Stimulated activated CD8-positive, alpha-beta memory T cell treated with anti-CD3 and anti-CD28 coated beads, Interleukin-15, amount 100 ng/mL, for 4 hours (primary cell): ENCODE measurements at places on chromosomes 6 and 20.

DNA sequence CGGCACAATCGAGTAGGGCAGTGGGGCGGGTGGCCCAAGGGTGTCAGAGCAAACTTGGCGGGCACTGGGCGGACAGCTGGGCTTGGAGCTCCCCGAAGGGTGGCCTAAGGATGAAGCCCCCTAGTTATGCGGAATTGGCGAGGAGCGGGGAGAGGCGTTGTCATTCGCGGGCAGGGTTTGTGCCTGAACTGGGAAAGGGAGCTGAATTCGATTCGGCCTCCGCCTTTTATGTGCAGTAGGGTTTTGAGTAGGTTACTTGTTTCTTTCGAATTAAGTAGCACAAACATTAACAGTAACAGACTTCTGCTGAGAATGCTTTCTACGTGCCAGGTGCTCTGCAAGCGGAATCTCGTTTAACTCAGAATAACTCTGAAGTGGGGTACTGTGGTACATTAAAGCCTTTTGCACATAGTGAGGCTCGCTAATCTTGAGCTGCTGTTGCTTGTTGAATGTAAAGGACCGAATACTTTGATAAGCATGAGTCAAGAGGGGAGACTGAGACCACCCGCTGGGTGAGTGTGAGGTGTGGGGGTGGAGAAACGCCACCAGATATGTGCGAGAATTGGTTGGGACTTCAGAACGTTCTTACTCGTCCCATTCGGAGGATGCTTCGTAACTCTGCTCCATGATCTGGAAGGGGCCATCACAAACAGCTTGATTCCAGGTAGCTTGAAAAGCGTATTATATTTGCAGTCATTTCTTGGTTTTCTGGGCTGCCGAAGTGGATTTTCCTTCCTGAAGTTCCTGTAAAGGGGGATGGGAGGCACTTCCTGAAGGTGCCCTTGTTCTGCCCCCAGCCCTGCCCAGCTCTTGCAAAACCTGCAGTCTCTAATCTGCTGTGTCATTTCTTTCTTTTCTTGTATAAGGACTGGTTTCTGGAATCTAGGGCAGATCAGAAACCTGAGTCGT is 833 bp downstream of the RAB5IF start:
- no peak for DNase-seq

DNA sequence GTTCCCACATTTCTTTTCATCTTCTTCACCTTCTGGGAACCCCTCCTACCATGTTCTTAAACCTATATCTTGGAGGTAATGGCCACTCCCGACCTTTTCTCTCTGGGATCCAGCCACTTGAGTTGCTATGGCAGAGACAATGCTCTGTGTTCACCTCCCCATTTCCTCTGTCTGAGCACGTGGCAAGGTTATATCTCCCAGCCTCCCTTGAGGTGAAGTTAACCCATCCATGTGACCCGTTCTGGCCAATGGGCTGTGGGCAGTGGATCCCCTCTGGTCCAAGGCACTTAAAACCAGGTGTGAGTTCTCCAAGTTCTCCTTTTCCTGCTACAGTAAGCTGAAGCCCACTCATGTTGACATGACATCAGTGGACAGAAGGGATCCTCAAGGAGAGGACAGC is 261.4 kb downstream of the LRFN2 start:
- DNase-seq = no peak

- DNase-seq = no peak
Measured at GRCh38 chr20:49792006-49792405, 20.6 kb upstream of the SLC9A8 start.

DNA sequence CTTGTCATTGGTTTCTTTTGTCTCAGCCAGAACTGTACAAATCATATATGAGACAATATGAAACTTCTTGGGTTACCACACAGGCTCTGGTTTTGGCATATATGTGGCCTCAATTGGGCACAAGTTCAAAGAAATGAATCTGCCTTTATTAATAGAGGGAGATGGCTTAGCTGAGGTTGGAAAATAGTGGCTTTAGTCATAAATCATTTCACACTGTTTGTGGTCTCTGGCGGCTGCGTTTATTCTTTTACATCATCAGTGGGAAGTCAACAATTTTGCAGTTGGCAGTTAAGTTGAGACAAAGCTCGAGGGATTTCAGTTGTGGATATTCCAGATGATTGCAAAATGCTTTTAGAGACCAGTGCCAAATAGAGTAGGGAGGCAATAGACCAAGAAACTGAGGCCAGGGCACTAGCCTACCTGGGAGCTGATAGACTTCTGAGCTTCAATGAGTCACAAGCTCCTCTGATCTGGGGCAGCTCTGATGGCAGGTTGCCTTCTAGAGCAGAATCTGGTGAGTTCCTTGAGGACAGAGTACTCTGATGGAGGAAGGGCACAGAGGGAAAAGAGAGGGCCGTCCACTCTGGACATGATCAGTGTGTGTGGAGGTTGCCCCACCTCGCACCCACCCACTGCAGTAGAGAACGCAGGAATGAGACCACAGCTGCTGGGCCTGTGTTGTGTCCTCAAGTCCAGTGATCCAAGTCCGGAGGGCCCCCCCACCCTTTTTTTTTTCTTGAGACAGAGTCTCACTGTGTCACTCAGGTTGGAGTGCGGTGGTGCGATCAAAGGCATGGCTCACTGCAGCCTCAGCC is 73.5 kb downstream of the ARMC2 start:
- no peak for DNase-seq

DNA sequence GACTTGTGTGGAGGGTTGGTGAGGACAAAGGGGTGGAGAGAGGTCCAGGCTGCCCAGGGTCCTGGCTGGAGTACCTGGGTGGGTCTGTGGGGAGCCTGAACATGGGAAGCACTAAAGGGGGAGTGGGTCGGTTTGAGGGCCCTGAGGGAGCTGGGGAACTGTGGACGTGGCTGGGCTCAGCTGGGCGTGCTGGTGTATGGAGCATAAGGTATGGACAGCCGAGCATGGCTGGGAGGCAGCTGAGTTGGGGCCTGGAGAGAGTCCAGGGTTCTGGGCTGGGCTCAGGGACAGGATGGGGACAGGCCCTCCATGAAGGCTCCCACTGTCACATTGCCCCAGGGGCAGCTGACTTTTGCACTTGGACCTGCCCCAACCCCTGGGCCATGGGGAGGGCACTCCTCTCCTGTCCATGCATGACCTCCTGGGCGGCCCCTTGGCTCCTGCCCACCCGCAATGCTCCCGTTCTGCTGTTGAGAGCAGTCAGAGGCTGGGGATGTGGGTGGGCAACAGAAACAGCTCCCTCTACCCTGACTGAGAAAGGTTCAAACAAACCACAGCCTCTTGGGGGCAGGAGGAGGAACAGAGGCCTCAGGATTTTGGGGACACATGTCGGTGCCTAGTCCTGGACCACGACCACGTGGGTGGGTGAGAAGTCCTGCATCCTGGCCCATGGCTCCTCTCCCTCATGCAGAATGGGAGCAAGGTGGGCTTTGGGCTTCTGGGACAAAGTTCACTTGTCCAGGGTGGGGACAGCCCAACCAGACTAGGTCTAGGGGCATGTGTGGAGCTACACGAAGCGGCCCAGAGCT is 4.5 kb downstream of the C20orf204 start:
- no peak for DNase-seq

DNA sequence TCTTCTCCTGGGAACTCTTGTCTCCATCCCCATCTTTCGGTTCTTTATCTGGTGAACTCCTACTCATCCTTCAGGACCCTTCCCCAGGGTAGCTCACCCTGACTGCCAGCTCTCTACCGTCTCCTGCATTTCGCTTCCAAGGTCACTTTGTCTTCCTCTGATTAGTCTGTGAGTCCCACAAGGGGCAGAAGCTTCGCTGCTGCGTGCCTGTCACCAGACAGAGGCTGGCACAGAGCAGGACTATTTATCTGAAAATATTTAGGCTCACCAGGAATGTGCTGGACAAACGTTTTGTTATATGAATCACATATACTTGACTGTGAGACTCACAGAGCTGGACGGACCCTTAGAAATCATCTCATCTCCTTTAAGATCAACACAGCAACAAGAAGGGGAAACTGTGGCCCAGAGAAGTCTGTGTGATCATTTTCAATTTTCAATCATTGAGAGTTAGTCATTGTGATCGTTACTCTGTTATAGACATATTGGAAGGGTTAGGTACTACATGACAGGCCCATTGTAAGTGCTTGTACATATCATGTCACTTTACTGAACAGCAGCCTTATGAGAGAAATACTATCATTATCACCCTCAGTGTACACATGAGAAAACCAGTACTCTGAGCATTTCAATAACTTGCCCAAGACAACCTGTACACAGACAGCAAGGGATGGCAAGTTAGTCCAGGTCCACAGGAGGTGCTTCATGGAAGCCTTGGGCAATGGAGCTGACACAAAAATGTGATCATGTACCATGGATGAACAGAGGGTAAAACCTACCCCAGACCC is 51.4 kb downstream of the JPH2 start:
- DNase-seq = no peak

GRCh38 chr6:79673947-79674346 is 42.8 kb downstream of the SH3BGRL2 start:
- no peak for DNase-seq

GRCh38 chr6:146339716-146340115 is 203.9 kb upstream of the RAB32 start:
- no peak for DNase-seq

- DNase-seq = no peak
Measured at GRCh38 chr6:34004706-34005105, 141.2 kb downstream of the GRM4 start.

DNA sequence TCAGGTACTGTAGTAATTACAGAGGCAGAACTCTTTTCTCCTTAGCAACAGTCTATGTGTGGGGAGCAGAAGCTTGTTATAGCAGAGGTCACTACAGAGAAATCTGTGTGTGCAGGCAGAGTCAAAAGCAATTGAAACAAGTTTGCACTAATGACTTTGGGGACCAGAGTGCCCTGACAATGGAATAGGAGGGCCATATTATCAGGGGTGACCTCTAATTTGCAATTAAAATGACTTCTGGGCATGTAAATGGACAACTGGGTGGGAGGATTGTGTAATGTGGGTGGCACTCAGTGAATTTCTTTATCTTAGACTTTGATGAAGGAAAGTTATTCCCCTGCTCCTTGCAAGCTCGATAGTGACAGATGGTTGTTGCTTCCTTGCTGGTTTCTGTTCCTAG is 127.2 kb downstream of the PLCB4 start:
- no peak for DNase-seq
